ENCODE measurements at places on chromosomes 1 and 21.

- peak; percentile 100 for DNase-seq
These were observed 638 bp upstream of the TUFT1 start for GRCh38 chr1:151539321-151540020.

- DNase-seq: no peak
These were observed 15.9 kb upstream of the NASP start for GRCh38 chr1:45567911-45568310.

GRCh38 chr1:58748666-58749065, 35.2 kb downstream of the JUN start:
- DNase-seq: no peak

DNA sequence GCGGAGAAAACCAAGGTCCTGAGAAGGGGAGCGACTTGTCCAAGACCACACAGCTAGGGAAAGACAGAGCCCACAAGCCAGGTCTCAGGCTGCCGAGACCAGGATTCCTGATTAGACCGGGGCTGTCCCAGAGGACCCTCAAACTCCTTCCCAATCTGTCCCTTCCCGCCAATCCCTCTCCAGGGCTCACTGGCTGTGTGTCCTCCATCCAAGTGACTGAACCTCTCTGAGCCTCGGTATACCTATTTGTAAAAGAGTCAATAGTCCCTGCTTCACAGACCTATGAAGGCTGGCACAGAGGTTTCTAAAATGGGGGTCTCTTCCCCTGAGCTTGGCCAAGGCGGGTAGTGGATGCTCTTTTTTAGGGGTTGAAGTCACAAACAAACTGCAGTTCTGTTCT, 56.6 kb downstream of the PAX7 start:
- no peak for DNase-seq

DNA sequence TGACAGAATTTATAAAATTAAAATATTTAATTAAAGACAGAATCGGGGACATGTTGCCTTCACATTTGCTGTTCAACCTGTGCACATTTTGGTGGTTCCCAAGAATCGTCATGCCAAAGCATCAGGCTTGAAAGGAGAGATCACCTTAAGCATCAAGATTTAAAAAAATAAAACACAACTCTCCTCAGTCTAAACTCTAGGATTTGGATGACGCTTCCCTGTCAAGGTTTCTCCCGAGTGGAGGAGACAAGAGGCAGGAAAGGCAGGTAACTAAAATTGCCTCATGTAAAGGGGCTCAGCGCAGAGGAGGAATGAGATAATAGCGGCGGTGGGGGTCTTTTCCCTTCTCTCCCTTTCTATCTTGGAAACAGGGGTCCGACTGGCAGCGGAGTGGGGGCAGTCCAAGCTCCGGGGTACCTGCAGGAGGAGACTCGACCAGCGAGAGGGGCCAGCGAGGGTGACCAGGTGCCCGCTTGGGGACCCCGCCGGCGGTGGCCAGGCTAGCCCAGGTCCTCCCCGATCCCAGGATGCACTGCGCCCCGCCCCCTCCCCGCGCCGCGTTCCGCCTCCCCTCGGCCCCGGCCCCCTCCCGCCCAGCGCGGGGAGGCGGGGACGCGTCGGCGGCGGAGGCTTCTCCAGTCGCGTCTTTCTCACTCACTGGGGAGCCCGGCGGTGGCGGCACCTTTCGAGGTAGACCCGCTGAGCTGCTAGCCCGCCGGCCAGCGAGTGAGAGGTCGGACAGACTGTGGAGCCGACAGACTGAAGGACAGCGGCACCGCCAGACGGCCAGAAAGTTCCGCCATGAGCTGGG, at the start of gene FNBP1L:
Gene FNBP1L, plus strand, starts transcription at position 638 of the 811 bp plus-strand sequence. Its CDS starts 164 bp downstream, at position 802.
- peak; percentile 98 for DNase-seq

- no peak for DNase-seq
These were observed 135.3 kb downstream of the ADGRL4 start for GRCh38 chr1:78871249-78871648.

DNA sequence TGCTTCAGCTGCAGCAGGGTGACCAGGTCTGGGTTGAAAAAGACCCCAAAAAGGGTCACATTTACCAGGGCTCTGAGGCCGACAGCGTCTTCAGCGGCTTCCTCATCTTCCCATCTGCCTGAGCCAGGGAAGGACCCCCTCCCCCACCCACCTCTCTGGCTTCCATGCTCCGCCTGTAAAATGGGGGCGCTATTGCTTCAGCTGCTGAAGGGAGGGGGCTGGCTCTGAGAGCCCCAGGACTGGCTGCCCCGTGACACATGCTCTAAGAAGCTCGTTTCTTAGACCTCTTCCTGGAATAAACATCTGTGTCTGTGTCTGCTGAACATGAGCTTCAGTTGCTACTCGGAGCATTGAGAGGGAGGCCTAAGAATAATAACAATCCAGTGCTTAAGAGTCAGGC, 2.9 kb downstream of the C1QA start:
- DNase-seq: peak; percentile 21

GRCh38 chr1:111471012-111471411, 2.8 kb upstream of the C1orf162 start:
- no peak for DNase-seq

- peak; percentile 40 for DNase-seq
These were observed at the start of gene TIAM1 for GRCh38 chr21:31343680-31344480. TSS of gene TIAM1 (minus strand) at chr21:31344261. CDS start at chr21:31266972, 77,289 bp downstream.

- DNase-seq: no peak
These were observed 26.8 kb upstream of the ATP5PO start for GRCh38 chr21:33942426-33942825.

GRCh38 chr1:56539520-56539931, 39.8 kb downstream of the PLPP3 start:
- no peak for DNase-seq

DNA sequence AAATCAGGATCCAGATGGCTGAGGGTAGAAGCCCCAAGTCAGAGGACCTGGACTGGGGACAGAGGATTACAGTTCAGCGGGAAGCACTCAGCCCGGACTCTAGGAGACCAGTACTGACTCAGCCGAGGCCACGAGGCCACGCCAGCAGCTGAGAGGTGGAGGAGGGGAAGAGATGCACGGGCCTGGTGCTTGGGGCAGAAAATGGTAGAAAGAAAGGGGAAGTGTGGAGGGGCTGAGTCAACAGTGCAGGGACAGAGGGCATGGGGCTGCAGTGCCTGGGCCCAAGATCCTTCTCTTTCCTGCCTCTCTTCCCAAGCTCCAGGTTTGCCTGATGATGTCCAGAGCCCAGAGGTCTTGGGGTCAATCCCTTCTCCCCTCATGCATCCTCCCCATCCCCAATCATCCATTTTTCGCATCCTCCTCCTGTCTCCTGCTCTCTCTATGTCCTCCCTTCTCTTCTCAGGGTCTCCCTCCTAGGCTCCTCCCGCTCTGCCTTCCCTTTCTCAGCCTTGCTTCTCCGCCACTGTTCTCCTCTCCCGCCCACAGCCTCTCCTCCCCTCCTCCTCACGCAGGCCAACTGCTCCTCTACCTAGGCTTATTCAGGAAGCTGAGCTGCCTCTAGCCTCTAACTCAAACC, 7.7 kb downstream of the ARHGEF2 start:
- DNase-seq: no peak

DNA sequence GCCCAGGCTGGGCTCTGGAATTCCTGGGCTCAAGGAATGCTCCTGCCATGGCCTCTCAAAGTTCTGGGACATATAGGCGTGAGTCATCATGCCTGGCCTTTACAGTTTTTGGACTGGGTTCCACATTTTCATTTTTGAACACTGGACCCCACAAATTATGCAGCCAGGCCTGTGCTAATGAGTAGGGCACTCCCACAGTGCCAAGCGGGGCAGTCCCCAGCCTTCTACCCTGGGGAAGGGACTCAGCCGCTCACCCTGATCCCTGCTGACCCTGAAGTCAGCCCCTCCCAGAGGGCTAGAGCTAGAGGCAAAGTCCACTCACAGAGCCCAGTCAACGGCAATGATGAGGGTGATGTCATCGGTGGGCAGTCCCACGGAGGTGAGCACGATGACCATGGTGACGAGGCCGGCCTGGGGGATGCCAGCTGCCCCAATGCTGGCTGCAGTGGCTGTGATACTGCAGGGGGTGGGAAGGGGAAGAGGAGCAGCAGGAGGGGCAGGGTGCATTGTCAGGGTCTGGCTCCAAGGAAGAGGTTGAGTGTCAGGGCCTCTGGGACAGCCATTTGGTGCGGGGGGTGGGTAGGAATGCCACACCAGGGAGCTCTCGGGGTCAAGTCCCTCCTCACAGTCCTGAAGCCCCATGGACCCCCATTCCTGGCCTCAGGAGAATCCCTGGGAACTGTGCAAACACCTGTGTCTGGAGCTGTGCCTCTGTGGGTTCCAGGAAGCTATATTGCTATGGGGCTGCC, 27.6 kb downstream of the PODN start:
- DNase-seq: peak; percentile 52

GRCh38 chr1:193060115-193060403, 647 bp downstream of the RO60 start:
- DNase-seq: no peak

GRCh38 chr1:193520472-193520871, 334.1 kb upstream of the B3GALT2 start:
- no peak for DNase-seq

DNA sequence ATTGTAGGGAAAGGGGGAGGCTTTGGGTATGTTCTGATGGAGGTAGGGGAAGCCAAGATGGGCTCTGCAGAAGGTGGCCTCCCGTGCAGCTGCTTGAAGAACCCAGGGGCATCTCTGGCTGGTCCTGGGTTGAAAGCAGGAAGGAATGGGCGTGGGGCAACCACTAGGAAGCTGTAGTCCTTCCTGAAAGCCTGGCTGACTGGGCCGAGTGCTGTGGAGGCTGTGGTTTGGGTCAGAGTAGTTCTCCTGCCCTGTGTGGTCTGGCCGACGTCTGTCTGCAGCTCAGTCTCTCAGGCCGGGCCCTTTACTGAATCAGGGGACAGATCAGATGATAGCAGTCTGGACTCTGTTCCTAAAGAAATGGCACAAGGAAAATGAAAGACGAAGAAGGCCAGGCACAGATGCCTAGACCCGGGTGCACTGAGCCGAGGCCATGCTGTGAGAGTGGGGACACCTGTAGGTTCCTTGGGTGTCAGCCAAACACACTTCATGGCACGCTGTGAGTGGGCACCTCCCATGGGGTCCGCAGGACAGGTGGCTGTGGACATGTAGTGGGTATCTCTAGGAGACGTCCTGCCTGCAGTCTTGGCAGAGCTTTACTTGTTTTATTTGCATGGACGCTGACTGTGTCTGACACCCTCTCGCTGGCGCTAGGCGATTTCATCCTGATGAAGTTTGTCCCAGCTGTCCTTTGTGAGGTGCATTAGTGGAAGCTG, 87.0 kb downstream of the POFUT2 start:
- DNase-seq: no peak

DNA sequence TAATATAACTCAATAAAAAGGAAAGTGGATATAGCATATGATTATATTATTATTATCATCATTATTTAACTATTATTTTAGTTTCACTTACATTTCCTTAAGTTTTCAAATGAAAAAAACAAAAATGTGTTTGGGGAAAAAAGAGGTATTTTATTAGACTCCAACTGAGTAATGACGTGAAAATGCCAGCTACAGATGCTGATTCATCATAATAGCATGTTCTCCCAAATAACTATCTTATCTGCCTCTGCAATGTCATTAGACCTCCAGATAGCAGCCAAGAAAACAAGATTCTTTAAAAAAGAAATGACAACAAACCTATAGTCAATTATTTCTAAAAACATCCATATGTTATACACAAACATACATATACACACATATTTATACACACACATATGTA, 1071.9 kb upstream of the TMPRSS15 start:
- no peak for DNase-seq

DNA sequence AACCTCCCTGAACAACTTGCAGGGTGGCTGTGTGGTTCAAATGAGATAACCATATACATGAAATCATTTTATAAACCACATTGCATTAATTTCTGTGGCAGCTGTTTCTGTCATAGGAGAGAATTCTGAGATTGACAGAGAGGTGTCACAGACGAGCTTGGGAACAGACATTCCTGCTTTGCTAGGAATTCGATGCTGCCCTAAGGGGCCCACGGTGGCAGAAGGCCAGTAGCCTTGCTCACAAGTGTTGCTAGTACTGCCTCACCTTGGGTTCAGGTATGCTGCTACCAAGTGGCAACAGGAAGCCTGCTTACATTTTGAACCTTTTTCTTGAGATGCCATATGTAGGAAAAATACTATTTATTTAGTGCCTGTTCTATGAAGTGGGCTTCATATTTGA, 13.4 kb downstream of the KCNA10 start:
- DNase-seq: no peak

GRCh38 chr1:206769304-206769731, 1.3 kb upstream of the IL19 start:
- DNase-seq: peak; percentile 25
